ENCODE measurements at places on chromosomes 7 and 10.

DNA sequence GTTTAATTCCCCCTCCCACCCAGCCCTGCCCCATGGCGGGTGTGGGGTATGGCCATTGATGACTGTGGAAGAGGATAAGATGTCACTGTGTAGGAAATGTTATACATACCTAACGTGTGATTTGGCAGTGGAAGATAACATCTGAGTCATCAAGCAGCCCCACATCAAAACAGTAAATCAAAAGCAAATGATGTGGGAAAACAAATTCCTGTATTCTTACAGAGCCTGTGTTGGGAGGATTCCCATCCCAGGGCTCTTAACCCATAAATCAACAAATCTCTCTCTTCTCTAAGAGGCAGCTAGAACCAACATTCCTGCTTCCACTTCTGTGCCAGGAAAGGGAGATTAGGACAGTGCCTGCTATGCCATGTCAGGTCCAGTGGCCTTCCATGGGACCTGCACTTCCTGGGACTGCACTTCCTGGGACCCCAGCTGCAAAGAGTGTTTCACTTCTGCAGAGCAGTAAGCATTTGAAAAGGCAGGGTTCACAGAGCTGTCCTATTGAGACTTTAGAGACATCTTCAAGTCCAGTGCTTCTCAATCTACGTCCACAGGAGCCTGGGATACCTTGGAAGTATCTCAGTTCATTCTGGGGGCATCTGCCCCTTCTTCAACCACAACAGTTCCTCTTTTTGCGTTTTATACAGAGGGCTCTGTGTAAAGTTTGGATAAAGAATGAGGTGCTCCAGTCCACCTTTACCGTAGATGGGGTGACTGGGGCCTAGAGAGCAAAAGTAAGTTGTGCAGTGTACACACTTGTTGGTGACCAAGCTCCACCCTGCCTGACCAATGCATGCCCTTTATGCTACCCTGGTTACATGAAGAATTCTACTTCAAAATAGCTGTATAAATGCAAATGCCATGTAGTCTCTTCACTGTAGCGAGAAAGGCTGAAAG is 45.7 kb downstream of the ATXN7L1 start:
- DNase-seq: no peak

DNA sequence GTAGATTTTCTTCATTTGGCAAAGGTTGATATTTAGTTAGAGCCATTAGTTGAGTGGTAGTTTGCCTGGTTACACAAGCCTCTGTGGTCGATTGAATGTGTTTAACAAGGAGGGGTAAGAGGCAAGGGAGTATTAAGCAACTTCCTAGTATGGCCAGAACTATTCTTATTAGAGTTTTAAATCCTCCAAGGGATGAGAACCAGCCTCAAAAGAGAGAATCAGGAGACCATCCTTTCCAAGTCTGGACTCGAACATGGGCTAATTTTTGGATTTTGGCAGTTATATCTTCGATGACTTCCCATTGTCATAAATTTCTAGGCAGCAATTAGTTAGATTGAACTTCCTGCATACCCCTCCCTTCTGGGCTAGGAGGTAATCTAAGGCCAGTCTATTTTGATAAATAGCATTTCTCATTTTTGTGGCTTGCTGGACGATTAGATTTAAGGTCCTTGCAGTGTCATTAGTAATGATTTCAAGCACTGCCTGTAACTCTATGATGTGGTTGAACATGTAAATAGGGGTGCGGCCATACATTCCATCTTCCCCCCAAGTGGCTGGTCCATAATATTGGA is 219.5 kb upstream of the KCND2 start:
- no peak for DNase-seq

GRCh38 chr10:132710036-132710686 is 75.8 kb downstream of the NKX6-2 start:
- no peak for DNase-seq

- DNase-seq: no peak
Measured at GRCh38 chr7:128781126-128781525, 5.5 kb upstream of the OPN1SW start.

- DNase-seq: no peak
Measured at GRCh38 chr7:8060241-8060640, 91.6 kb downstream of the GLCCI1 start.

- DNase-seq: no peak
Measured at GRCh38 chr7:14751461-14751860, 151.1 kb downstream of the DGKB start.
